ENCODE measurements at places on chromosomes 3 and 15.
A peak's percentile ranks its signal among the peaks of the same experiment; 100 is the strongest.

GRCh38 chr3:17645074-17645698, 97.2 kb downstream of the TBC1D5 start:
- peak; percentile 28 for DNase-seq

- no peak for DNase-seq
Measured at GRCh38 chr15:94229591-94230369, 1.6 kb upstream of the MCTP2 start.

DNA sequence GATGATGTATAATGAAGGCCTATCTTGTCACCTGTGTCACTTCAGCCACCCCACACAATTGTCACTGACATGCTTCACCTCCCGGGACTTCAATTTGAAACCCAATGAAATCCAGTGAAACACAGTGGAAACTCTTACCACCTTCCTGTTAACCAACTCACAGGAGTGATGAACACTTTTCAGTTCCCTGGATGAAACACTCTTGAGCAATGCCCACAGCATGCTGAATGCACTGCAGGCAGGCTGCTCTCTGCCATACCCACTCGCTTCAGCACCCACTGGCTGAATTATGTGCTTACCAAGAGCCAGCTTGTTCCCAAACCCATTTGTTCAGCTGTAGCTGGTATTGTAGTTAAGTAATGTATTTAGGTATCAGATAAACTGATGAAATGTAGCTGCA, 47.0 kb downstream of the MAP2K1 start:
- no peak for DNase-seq

- no peak for DNase-seq
Measured at GRCh38 chr15:62325597-62325996, 160.5 kb upstream of the C2CD4B start.

DNA sequence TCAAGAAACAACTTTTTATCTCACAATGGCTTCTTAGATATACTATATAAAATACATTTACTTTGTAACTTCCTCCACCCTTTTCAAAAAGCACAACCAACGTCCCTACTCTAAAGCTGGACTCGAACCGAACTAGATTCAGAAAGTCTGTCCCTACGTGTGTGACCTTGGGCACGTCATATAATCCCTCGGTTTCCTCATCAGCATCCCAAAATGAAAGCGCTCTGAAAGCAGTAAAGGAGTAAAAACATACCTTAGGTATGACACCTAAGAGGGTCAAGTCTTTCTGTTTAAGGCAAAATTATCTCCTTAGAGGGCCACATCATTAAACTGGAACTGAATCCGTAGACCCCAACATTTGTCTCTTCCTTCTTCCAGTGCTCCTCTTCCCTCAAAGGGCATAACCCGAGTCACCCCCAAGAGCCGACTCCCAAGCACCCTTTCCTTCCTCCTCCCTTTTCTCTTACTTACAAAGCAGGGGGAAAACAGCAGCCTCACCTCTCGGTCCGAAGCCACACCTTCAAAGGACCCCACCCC, 663 bp downstream of the PDCD10 start:
- DNase-seq, result no peak

DNA sequence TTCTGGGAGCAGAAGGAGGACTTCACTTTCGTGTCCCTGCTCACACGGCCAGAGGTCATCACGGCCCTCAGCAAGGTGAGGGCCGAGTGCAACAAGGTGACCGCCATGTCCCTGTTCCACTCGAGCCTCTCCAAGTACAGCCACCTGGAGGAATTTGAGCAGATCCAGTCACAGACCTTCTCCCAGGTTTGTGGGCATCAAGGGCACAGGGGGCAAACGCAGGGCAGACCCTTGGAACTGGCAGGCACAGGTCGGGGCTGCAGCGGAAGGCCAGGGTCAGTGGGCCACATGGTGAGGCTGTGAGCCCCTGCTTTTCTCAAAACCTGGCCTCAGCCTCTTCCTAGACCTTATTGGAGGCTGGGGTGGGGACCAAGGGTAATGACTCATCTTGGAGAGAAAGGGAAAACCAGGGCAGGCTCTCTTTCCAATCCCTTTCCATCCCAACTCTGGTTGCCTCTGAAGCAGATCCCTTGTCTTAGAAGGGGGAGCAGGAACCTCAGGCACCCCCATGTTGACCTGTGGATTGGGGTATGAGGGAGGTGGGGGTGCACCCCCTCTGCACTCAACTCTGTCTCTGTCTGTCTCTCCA, 29.5 kb downstream of the DNAH1 start:
- no peak for DNase-seq

- no peak for DNase-seq
Measured at GRCh38 chr3:111143-112069, 85.2 kb upstream of the CHL1 start.

GRCh38 chr15:99100245-99101173, 4.4 kb upstream of the SYNM start:
- DNase-seq, result peak; percentile 90

GRCh38 chr3:68088216-68088615, 433.8 kb upstream of the SUCLG2 start:
- DNase-seq, result no peak

DNA sequence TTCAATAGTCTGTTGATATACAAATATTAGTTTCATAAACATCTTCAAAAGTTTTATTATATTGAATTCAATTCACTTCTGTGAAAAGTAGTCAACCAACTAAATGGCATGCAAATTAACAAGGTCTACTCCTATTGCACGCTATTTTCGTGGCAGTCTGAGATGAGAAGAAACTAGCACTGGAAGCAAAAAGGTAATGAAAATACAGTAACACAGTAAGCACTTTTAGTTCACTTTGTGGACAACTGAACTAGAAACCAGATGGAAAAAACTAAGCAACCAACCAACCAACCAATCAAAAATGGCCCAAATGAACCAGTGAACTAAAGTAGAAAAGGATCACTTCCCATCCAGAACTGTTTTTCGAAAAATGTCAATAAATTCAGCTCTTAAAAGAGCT, 55.7 kb upstream of the ACTC1 start:
- no peak for DNase-seq

- no peak for DNase-seq
Measured at GRCh38 chr3:44355362-44356033, 16.9 kb downstream of the TCAIM start.

GRCh38 chr3:164186095-164186494, 892.2 kb downstream of the SI start:
- DNase-seq, result no peak

DNA sequence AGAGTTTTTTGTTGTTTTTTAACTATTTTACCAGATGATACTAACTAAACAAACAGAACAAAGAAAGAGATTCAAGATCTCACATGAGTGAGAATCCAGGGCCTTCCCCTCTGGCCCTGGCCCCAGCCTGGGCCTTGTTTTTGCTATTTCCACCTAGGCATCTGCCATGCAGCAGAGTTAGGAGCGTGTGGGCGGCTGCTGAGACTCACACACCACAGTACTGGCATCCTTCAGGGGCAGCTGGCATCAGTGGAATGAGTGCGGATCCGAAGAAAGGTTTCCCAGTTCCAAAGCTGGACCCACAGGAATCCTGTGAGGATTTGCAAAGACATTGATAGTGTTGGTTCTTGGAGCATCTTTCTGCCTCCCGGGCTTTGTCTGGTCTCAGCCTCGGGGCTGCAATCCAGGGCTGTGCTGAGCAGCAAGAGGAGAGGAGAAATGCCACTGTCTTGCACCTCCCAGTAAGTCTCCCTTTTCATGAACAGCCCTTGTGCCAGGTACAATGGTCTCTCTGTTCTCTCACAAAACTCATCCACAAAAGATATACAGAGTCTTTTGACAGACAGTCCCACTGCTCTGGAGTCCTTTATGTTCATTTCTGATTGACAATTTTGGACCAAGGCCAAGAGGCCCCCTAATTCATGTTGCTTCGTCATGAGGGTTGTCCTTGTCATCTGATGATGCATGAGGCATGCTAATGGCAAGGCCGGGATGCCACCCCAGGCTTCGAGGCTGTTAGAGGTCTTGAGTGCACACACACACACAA, 46.6 kb downstream of the APH1B start:
- DNase-seq, result peak; percentile 31

GRCh38 chr15:48330855-48331795, at the start of gene DUT:
TSS of gene DUT (plus strand) at chr15:48331429. CDS start at chr15:48331516, 87 bp downstream.
- DNase-seq, result peak; percentile 87

DNA sequence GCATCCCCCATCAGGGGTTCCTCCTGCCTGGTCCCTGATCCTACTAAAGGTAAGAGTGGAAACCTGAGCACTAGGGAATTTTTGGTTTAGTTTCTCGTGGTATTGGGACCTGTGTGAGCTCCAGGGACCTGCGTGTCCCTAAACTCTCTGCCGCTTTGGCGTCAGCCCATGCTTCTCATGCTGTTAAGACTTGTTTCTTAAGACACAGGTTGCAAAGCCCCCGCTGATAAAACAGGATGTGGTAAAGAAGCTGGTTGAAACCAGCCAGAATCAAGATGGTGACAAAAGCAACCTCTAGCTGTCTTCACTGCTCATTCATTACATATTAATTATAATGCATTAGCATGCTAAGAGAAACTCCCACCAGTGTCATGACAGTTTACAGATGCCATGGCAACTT, 64.6 kb downstream of the LYZL4 start:
- no peak for DNase-seq

- DNase-seq, result no peak
Measured at GRCh38 chr15:56410721-56411120, 45.5 kb downstream of the TEX9 start.

GRCh38 chr3:32544894-32545293, 25.8 kb downstream of the DYNC1LI1 start:
- DNase-seq, result no peak

DNA sequence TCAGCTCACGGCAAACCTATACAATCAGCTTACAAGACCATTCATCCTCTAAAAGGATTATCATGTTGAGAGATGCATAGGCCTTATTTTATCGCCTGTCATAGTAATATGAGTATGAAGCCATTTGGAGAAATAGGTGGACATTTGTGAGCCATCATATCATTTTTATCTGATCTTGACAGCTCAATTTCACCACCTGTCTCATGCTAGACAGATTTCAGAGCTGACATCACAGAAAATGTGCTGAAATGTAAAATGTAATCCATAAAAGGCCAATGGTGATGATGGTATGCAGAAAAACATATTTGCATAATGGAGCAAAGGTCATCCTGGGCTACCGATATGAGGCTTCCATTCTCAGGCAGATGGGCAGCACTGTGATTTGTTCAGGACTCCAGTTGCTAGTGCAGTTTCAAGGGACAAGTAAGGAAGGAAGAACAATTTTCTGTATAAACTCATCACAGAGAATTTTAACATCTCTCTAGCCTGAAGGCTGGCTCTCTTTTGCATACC, 221.5 kb downstream of the ULK4 start:
- DNase-seq, result no peak

DNA sequence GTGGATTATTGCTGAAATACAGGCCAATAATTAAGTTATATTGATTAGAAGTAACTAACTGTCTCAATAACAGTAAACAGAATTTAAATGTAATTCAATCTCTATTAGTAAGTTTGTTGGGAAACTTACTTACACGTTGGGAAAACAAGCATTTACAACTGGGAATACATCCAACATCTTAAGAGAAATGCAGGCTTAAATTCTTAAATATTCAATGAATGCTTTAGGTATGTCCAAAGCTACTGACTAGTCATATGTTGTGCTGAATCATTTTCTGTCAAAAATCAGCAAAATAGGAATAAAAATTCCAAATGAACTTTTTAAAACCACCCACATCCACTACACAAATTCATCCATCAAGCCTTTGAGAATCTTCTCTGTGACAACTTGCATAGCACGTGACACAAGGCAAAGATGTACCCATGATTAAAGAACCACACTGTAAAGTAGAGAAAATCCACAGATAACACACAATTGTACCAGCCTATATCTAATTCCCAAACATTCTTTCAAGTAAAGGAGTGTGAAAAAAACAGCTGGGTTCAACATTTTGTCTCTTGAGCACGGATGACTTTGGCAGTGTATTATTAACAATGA, 60.0 kb downstream of the NMNAT3 start:
- no peak for DNase-seq

DNA sequence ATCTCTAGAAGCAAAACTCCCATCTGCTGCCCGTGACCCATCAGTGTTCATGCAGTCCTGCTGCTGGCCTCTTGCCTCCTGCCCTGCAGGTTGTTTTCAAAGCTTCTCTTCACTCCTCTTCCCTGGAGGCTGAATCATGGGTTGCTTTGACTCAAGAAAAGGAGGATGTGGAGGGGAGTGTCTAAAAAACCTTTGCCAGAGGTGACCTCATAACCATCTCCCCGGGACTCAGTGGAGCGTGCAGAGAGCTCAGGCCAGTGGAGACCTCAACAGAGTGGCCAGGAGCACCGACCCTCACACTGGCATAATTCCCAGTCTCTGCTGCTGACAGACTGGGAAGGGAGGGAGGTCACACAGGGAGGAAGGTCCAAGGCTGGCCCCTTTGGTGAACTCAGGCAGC, 60.9 kb upstream of the ITGA11 start:
- no peak for DNase-seq

- no peak for DNase-seq
Measured at GRCh38 chr15:64089543-64090280, 3.9 kb downstream of the CIAO2A start.

- DNase-seq, result no peak
Measured at GRCh38 chr15:69997813-69998212, 99.9 kb downstream of the TLE3 start.

GRCh38 chr3:155217591-155217990, 75.9 kb downstream of the STRIT1 start:
- DNase-seq, result no peak

DNA sequence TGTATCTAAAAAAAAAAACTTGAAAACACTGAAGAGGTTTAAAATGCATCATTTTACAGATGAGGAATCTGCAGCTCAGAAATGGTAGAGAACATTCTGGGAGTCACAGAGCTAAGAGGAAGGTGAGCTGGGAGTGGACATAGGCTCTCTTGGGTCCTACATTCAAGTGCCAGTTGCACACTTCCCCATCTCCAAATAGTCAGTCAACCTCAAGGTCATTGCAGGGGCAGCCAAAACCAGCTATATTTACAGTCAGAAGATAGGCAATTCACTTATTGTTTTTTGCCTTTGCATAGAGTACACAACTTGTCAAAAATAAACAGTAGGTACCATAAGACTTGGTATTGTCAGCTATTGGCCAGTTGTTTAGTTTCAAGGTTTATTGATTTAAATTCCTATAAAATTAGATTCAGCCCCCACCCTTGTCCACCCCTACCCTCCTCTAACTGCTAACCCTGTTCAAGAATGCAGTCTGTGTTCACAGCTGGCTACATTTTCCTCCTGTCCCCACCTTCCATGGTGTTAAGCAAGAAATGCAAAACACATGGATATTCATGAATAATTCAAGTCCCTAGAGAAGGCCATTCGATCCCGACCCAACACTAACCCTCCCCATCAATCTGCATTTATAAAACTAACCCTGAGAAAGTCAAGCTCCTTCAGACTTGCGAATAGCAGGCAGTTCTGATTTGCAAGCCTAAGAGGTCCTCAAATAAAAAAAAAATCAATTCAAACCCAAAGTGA, 567.0 kb upstream of the MCTP2 start:
- DNase-seq, result no peak

DNA sequence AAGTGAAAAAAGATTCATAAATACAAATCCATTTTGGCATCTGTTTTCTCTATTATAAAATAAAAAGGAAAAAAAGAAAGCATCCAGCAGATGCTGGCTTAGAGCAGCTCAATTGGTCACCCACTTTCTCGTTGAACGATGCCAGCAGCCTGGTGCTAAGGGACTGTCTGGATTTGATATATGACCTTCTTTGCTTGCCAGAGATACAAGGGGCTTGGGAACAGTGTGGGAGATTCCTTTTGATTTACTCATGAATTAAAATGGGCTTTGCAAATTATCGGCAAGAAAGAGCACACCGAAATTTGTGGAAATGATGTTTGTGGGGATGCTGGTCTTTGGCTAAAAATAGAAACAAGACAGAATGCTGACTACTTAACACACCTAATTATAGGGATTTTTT, 210.3 kb upstream of the STT3B start:
- DNase-seq, result no peak

GRCh38 chr15:96610757-96611156, 280.3 kb downstream of the NR2F2 start:
- DNase-seq, result no peak

Data from SK-N-SH (cell line).